ENCODE measurements at places on chromosomes 12 and 14.
A peak's percentile ranks its signal among the peaks of the same experiment; 100 is the strongest.

DNA sequence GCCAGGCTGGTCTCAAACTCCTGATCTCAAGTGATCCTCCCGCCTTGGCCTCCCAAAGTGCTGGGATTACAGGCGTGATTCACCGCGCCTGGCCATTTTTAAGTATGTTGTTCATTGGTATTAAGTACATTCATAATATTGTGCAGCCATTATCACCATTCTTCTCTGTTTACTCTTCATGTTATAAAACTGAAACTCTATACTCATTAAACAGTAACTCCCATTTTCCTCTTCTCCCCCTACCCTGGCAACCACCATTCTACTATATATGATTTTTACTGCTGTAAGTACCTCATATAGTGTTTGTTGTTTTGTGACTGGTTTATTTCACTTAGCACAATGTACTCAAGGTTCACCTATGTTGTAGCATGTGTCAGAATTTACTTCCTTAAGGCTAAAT is 23.1 kb downstream of the METAP2 start:
- DNase-seq, result no peak

DNA sequence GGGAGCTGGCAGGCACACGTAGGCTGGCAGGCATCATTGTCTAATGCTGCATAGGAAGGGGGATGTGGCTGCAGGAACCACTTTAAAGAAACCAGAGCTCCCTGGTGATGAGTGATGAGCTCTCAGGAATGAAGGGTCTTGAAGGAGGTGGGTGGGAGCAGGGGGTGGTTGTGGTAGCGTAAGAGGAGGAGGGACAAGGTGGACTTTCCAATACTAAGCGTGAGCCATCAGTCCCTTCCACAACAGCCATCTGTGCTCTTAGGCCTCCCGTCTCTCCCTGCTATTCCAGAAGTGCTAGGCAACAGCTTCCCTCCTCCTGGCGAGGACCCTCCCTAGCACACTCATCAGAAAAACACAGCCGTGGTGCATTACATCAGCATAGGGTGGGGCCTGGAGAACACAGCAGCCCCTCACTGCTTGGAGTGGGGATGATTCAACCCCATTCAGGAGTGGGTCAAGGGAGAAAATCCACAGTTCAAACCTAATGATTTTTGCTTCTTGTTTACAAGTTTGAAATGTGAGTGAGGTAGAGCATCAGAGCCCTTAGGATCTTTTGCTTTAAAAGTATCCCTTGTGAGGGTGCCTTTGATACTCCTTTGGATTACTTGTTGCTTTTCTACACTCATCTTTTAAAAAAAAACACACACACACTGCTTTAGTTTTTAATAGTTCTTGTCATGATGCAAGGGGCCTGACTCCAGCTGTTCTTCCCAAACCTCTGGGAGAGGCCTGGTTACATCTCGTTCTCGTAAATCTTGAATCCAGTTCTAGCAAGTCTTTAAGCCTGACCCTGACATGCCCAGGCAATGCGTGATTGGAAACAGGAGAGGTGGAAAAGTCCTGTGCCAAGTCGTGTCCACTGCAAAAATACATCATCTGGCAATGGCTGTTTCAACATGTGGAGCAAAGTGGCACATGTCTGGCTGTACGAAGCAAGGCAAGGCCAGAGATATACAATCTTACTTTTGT is 356.4 kb upstream of the DDHD1 start:
- peak; percentile 98 for DNase-seq

DNA sequence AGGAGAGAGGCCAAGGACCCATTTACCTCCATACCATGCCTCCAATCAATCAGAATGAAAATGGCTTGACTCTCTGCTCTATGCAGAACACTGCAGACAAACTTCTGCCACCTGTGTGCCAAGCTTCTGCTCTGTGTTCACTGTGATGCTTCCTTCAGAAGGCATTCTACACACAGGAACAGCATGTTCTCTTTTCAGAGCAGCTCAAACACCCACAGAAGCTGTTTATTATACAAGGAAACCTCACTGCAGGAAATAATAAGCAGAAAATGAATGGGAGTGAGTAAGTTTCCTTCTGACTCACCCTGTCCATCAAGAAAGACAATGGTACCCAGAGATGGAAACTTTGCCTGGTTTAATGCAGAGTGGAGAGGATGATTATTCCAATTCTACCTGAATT is 2.4 kb upstream of the ESR2 start:
- no peak for DNase-seq

- DNase-seq, result no peak
Measured at GRCh38 chr14:28571636-28572035, 195.0 kb upstream of the FOXG1 start.

DNA sequence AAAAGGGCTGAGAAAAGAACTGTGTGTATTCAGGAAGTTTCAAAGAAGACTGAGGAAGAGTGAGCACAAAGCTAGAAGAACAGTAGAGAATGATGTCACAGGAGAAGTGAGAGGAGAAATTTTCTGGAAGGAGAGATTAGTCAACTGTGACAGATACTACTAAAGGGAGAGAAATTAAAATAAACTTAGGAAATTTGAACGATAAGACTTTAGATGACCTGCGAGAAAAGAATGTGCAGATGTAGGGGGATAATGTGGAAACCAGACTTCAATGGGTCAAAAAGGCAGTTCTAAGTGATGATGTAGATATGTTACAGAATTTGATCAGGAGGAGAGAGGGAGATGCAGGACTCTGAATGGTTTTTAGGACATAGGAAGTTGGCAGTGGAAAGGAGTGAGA is 287.4 kb downstream of the SYT1 start:
- no peak for DNase-seq

DNA sequence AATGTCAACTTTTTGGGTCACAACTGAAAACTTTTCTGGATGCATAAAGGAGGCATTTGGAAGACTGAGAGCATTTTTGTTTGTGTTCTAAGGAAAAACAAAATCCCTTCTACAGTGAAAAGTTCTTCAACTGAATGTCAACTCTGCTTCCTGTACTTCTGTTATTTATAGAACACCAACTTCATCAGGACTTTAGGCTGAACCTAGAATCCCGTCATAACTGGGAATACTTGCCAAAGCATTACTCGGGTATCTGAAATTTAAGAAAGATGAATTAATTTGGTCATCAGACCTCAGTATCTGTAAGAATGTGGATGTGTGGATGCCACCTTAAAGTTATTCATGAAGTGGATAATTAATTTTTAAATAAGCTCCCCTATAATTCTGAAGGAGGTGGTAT is 73.2 kb downstream of the FERMT2 start:
- peak; percentile 28 for DNase-seq

DNA sequence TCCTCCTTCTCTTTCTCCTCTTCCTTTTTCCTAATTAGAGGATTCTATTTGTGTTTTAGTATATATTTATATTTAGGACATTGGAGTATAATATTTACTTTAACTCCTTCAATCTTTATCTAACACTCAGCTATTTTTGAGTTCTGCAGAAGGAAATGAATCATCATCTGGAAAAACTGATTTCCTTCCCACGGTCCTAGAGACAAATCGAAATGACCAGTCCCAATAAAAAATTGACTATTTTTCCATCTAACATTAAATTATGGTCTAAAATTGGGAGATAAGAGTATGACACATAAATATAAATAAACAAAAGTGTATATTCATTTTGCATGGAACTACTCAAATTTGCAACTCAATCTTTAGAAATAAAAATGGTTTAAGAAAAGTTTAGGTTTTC is 167.4 kb downstream of the TMTC3 start:
- DNase-seq, result peak; percentile 62

- DNase-seq, result no peak
Measured at GRCh38 chr12:9669019-9669326, 540 bp upstream of the CLEC2D start.

GRCh38 chr12:110732572-110732971 is 10.1 kb downstream of the PPP1CC start:
- no peak for DNase-seq

DNA sequence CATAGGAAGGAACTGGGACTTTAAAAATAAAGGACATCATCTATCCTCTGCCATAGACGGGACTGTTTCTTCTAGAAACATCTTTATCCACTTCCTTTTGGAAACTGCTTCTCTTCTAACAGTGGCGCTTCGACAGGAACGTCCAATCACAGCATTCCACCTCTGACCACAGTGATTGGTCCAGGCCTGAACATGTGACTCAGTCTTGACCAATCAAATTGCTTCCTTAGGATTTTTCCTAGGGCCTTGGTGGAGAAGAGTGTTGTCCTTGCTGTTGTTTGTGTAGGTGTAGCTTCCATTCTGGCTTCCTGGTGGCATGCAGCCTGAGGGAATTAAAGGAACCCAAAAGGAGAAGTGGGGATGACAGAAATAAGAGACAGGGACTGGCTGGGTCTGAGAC is 182.4 kb upstream of the TBX3 start:
- DNase-seq, result no peak

DNA sequence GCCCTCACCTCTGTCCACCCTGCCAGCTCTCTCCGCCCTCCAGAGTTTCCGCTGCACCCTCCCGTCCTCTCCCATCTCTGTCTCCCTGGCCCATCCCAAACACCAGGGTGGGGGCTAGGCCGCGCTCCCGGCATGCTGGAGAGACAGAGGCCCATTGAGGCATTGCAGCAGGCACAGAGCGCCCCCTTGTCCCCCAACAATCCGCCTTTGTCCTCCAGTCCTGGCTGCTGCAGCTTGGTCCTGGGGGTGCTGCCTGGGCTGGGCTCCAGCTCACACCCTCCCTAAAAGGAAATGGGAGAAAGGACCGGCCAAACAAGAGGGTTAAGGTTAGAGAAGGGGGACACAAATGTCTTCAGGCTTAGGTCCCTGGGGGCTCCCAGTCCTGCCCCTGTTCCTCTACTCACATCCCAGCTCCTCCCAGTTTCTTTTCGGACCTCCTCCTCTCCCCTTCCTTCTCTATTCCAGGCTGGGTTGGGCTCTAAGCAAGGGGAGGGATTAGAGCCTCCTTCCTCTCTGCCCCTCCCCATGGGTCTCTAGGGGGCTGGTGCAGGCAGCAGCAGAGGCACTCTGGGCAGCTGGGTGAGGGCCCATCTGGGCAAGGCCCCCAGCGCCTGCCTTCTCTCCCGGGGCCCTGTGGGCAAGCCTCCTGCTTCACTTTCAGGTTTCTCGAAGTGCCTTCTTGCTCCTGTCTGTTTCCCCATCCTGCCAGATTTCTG is at the start of gene CMTM5:
CMTM5 (plus strand) TSS at position 565 of the 716 bp plus-strand sequence. CDS start 206 bp downstream, outside the sequence.
- DNase-seq, result no peak

GRCh38 chr12:107487011-107487680 is 198.5 kb upstream of the PWP1 start:
- no peak for DNase-seq

GRCh38 chr12:51219322-51219721 is 1.5 kb upstream of the POU6F1 start:
- DNase-seq, result no peak

DNA sequence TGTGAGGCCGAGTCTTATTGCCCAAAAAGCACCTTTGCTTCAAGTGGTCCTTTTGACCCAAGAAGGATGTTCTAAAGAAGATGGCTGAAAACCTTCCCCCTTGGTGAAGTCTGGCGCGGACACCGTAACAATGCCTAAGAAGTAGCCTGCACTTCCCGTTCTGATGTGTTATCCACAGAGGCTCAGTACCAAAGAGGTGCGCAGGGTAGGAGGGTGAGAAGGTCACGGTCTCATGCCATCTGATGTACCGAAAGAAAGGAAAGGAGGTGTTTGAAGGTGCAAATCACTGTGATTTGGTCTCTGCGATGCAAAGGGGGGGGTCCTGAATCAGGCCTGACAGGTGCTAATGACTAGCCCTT is 9.9 kb downstream of the PEBP1 start:
- no peak for DNase-seq

- DNase-seq, result no peak
Measured at GRCh38 chr12:64600164-64600561, 10.1 kb upstream of the RASSF3 start.

DNA sequence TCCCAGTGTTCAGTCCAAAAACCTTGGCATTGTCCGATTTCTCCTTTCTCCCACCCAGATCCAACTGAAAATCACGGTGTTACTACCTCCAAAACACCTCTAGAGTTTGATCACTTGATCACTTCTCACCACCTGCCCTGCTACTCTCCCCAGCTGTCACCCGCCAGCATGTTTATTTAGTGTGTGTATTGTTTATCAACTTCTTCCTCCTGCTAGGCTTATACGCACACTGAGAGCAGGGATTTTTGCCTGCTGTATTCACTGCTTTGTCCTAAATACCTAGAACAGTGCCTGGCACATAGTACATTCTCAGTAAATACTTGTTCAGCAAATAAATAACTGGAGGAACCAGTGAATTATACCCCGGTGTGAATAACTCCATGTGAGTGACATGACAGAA is 5.0 kb downstream of the BDKRB1 start:
- peak; percentile 41 for DNase-seq

DNA sequence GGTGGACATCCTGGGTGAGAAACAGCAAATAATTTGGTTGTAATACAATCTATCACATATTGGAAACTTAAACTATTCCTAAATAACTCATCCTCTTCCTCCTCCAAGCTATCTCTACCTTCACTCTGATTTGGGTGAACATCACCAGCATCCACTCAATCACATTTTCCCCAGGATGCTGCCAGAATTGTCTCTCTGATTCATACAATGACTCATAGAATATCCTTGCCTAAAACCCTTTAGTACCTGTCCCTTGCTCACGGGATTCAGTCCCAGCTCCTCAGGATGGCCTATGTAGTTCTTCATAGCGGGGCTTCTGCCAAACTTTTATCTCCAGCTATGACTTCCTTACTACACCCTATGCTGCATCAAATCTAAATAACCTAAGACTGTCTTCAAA is 146.8 kb downstream of the EMP1 start:
- no peak for DNase-seq

- DNase-seq, result no peak
Measured at GRCh38 chr14:59280961-59281360, 92.5 kb downstream of the DAAM1 start.

- no peak for DNase-seq
Measured at GRCh38 chr12:131675126-131676080, 35.5 kb upstream of the SFSWAP start.

GRCh38 chr14:67602995-67603545 is 3.0 kb upstream of the PIGH start:
- peak; percentile 14 for DNase-seq

DNA sequence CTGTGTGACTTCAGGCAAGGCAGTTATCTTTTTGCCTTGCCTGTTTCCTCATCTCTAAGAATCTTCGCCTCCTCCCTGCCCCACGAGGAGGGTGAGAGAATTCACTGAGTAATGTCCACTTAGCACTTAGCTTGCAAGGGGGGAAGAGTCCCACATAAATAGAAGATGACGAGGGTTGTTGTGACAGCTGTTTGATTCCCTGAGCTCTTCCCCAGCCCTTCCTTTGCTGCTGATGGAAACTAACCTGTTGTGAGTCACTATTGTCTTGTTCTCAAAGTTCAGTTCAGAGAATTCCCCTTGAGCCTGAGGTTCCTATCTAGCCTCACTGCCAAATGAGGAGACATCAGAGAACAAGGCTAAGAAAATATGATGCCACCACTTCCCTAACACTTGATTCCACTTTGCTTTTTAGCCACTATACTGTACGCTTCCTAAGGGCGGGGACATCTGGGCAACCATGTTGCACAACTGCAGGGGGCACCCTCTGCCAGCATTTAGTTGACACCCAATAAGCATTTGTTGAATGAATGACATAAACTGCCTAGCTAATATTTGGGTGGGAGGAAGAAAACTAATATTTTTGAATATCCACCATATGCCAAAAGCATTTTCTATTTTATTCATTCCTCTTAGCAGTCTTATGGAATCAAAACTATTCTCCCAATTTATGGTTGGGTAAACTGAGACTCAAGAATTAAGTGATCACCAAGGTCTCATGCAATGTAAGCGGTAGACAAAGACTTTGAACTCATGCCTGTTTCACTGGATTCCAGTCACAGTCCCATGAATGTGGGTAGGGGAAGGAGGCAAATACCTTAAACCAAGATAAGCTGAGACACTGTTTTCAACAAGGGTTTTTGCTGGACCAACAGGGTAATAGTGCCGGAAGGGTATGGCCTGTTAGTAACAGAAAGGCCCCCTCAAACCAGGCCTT is 77.6 kb downstream of the ZFP36L1 start:
- DNase-seq, result peak; percentile 79
